B cell (primary cell): ENCODE measurements at places on chromosomes 5 and 9. TPM values are rescaled to one million over a fixed set of nuclear protein-coding genes. Genes with fewer than 3 reads are reported as not detected.

ITGA1 gene
- polyA plus RNA-seq = 0.01 TPM in 1 of 2 replicates, not detected in the other

PCDHB10 gene
- not detected in 2 replicates for polyA plus RNA-seq

DNA sequence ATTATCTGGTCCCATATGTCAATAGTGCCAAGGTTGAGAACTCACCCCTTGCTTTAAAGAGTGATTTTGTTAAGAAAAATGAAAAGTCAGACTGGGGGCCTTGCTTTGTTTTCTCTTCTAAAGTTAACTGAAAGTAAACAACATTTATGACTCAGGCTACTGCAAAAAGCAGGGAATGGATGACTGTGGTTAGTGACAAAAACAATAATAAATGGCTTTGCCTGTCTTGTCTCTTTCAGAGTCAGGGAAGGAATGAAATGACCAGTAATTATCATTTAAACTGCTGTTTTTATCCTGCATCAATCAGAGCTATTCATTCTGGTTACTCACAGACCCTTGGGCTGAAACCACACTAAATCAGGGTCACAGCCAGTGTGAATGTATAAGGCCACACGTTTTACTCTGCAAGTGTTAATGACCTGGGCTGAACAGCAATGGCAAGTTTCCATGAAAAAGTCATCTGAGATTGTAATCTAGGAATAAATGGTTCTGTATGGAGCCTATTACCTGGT is 112.2 kb downstream of the ZNF608 start:
- no peak for DNase-seq

GRCh38 chr5:6819521-6819920 is 106.3 kb downstream of the TENT4A start:
- DNase-seq = no peak
